Karpas-422 (cell line): ENCODE measurements at places on chromosomes 6 and 20.

DNA sequence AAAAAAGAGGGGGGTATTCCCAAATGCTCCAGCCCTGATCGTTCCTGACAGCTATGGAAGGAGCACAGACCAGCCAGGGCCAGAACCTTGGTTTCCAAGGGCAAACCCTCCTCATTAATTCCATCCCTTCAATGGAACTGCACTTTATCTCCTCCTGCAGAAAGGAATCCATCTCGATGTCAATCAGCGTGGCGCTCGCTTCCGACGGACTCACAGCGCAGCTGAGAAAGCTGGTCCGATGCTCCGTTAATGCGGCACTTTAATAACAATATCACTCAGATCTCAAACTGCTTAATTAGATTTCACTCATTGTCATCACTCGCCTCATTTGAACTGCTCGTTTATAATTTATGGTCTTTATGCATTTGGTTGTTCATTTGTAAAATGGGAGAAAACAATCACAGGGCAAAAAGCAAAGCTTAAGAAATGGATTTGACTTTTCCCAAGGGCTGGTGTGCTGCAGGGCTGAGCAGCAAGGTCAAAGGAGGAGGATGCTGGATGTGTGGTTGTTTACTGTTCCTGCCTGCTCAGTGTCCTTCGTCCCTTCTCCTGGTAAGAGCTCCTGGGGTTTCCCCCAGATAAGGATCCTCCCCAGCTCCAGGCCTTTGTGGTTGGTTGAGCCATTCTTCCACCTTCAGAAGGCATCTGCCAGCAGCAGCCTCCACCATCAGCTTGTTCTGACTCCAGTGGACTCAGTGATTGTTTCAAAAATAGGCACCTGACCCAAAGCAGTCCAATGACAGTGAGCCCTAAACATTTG is 152.7 kb downstream of the ANKRD60 start:
- H3K27ac ChIP-seq: no peak overlapping the region
- no peaks in the 10 kb centered on the region for H3K36me3 ChIP-seq
- 0 out of 2 replicates have a peak, but pooled peaks cover 5% of the 10 kb centered on the region for H3K27me3 ChIP-seq
- no peak overlapping the region for H3K4me3 ChIP-seq

DNA sequence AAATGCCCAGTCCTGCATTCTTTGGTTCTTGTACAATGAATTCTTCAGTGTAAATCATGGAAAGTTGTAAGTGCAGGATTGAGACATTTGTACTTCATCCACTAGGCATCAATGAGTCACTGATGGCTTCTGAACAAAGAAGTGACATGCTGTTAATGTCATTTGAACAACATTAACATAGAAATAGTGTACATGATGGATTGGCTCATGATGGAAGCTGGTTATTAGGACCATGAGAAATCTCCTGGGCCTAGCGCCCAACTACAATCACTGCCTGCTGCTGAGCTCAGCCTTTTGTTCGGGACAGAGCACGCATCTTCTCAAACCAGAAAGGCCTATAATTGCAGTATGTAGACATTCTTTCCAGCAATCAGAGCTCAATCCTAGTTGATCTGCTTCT is 316.8 kb upstream of the TSHZ2 start:
- DNase-seq: no peak
- no peaks in the 10 kb centered on the region for H3K27me3 ChIP-seq
- H3K36me3 ChIP-seq: no peaks in the 10 kb centered on the region
- H3K4me3 ChIP-seq: no peak overlapping the region

- H3K27ac ChIP-seq: no peak overlapping the region
- H3K4me3 ChIP-seq: no peak overlapping the region
- no peaks in the 10 kb centered on the region; the same call in 1 of the 2 replicates for H3K27me3 ChIP-seq
- H3K36me3 ChIP-seq: no peaks in the 10 kb centered on the region
- no peaks in the 10 kb centered on the region for H3K4me1 ChIP-seq
Observed at GRCh38 chr6:11552442-11552841, 14.9 kb downstream of the TMEM170B start.

- no peak for DNase-seq
- H3K36me3 ChIP-seq: no peaks in the 10 kb centered on the region
- no peak overlapping the region for H3K27ac ChIP-seq
- H3K27me3 ChIP-seq: no peaks in the 10 kb centered on the region
Observed at GRCh38 chr20:37566590-37567330, 39.1 kb upstream of the BLCAP start.

DNA sequence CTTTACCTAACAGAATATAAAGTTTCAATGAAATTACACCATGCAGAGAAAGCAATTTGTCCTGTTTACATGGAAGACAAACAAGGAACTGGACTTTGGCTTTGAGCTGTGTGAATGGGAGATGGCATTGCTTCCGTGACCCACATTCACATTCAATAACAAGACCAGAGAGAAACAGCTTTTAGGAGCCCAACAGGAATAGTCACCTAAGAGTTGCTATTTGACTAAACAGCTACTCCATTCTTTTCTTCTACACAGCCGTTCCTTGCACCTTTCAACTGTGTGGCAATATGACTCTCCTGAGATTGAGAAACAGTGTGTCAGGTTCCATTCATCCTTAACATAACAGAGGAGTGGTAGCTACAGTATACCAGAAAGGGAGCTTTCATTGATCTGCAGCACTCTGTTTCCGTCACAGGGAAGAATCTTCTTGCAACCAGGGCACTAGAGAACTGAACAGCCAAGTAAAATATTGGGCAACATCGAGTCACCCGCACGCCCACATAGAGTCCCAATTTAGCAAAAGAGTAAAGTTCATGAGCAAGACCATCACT is 355.1 kb downstream of the HAO1 start:
- H3K27me3 ChIP-seq: no peaks in the 10 kb centered on the region
- DNase-seq: no peak
- H3K4me1 ChIP-seq: no peaks in the 10 kb centered on the region
- H3K27ac ChIP-seq: no peak overlapping the region

- H3K36me3 ChIP-seq: no peaks in the 10 kb centered on the region
- H3K4me3 ChIP-seq: no peak overlapping the region
- DNase-seq: no peak
- H3K27me3 ChIP-seq: no peaks in the 10 kb centered on the region
- no peak overlapping the region for H3K27ac ChIP-seq
Observed at GRCh38 chr6:90695316-90695715, 108.4 kb upstream of the MAP3K7 start.

DNA sequence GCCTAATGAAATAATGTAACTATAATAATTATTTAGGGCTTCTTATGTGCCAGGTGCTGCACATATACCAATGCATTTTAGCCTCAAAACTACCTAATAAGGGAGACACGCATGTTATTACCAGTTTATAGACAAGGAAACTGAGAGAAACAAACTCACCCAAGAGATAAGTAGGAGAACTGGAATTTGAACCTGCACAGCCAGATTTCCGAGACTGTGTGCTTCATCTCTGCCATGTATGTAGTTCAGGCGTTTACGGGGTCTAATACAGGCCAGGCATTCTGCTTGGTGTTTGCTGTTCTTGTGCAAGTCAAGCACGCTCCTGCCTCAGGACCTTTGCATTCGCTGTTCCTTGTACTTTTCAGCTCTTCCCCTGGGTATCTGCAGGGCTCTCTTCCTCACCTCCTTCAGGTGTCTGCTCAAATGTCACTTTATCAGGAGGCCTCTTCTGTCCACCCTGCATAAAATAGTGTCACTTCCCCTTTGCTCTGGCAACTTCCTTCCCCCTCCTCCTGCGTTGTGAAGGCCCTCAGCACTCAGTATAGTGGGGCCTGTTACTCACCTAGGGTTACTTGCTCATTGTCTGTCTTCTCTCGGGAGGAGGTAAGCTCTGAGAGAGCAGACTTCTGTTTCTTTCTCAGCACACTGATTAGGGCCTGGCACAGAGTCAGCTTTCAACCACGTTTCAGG is 6.1 kb upstream of the NSFL1C start:
- no peaks in the 10 kb centered on the region for H3K27me3 ChIP-seq
- DNase-seq: peak; percentile 62
- no peaks in the 10 kb centered on the region for H3K36me3 ChIP-seq
- peaks cover 7% of the 10 kb centered on the region for H3K4me1 ChIP-seq
- no peak overlapping the region for H3K4me3 ChIP-seq
- no peak overlapping the region for H3K27ac ChIP-seq

- peaks cover 6% of the 10 kb centered on the region for H3K4me1 ChIP-seq
- H3K27me3 ChIP-seq: no peaks in the 10 kb centered on the region
- H3K36me3 ChIP-seq: peaks cover 53% of the 10 kb centered on the region
- DNase-seq: no peak
- H3K4me3 ChIP-seq: no peak overlapping the region
Observed at GRCh38 chr6:152207915-152208714, 400.6 kb downstream of the ESR1 start.

GRCh38 chr6:138891255-138891986 is 95.5 kb downstream of the ECT2L start:
- H3K27ac ChIP-seq: no peak overlapping the region
- no peak overlapping the region for H3K4me3 ChIP-seq
- no peaks in the 10 kb centered on the region for H3K36me3 ChIP-seq
- H3K4me1 ChIP-seq: no peaks in the 10 kb centered on the region
- no peaks in the 10 kb centered on the region for H3K27me3 ChIP-seq
- no peak for DNase-seq

DNA sequence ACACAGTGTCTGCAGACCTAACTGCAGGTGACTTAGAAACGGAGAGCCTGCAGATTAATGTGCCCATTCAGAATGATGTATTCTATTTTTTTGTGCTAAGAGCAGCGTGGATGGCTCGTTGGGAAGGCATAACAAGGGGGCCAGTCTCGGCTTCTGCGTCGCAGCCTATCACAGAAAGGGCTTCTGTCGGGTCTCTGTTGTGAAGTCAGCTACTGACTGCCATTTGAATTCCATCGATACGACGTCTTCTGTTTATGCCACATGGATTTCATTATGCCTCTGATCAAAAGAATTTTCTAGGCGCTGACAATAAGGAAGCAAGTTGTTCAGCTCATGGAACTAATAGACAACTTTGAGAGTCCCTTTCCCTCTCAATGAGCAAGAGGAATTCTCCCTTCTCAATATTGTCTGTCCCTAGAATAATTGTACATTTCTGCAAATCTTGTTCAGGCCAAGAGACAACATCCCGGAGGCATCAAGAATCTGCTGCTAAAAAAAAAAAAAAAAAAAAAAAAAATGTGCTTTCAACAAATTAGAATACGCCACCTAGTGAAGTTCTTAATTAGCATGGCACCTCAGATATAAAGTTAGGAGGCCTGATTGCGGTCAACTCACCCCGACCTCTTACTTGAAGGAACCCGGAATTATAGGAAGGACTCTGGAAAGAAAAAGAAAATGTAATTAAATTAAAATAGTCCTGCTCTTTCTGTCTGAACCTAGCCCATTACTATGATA is 223.9 kb downstream of the TSHZ2 start:
- no peaks in the 10 kb centered on the region for H3K27me3 ChIP-seq
- no peak overlapping the region for H3K27ac ChIP-seq
- H3K4me3 ChIP-seq: no peak overlapping the region
- peak; percentile 43 for DNase-seq
- no peaks in the 10 kb centered on the region for H3K36me3 ChIP-seq
- H3K4me1 ChIP-seq: no peaks in the 10 kb centered on the region

GRCh38 chr6:27251112-27251605 is 3.7 kb downstream of the PRSS16 start:
- DNase-seq: peak; percentile 77
- no peaks in the 10 kb centered on the region for H3K36me3 ChIP-seq
- H3K4me1 ChIP-seq: peaks cover 4% of the 10 kb centered on the region
- no peak overlapping the region for H3K27ac ChIP-seq

GRCh38 chr20:37907677-37908401 is 4.9 kb downstream of the VSTM2L start:
- no peak overlapping the region for H3K27ac ChIP-seq
- peaks cover 10% of the 10 kb centered on the region for H3K4me1 ChIP-seq
- no peak overlapping the region for H3K4me3 ChIP-seq

DNA sequence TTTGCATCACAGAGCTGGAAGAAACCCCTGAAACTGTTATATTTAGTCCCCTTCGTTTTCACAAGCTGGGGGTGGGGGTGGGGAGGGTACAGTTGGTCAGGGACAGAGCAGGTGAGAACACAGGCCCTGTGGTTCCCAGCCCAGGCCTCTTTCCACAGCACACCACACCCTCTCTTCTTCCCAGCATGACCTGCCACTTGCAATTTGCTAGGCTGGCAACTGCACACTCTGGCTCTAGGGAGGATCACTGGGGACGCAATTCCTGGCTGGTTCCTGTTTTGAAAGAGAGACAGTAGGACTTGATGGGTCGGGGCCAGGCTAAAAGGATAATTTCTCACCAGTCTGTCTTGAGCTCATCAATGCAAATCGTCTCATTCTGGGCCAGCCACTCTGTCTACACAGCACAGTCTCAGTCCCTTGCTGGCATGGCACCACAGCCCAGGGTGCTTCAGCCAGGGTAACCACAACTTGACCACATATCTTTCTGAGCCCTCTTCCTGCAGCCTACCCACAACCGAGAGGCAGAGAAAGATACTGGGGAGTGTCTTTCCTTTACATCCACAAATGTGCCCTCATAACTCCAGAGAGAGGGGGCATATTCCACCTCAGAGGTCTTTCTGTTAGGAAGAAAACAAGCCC is 41.7 kb upstream of the EMILIN3 start:
- peaks cover 13% of the 10 kb centered on the region for H3K4me1 ChIP-seq
- DNase-seq: no peak
- H3K36me3 ChIP-seq: peaks cover 5% of the 10 kb centered on the region; the same call in 1 of the 2 replicates
- no peak overlapping the region for H3K27ac ChIP-seq
- H3K4me3 ChIP-seq: no peak overlapping the region
- no peaks in the 10 kb centered on the region for H3K27me3 ChIP-seq

DNA sequence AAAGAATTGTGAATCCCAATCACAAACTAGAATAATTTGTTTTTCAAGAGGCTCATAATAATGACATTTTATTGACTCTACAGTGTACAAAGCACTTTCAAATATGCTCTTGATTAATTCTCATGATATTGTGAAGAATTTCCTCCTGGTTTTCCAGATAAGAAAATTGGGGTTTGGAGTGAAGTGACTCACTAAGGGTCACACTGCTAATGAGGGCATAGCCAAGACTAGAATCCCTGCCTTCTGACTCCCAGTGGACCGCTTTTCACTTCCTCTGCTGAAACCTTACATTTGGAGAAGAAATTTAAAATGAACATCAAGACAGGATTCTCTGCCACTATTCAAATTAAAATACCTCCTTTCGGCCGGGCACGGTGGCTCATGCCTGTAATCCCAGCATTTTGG is 38.3 kb upstream of the LTV1 start:
- DNase-seq: no peak
- no peak overlapping the region for H3K27ac ChIP-seq
- no peaks in the 10 kb centered on the region for H3K36me3 ChIP-seq

DNA sequence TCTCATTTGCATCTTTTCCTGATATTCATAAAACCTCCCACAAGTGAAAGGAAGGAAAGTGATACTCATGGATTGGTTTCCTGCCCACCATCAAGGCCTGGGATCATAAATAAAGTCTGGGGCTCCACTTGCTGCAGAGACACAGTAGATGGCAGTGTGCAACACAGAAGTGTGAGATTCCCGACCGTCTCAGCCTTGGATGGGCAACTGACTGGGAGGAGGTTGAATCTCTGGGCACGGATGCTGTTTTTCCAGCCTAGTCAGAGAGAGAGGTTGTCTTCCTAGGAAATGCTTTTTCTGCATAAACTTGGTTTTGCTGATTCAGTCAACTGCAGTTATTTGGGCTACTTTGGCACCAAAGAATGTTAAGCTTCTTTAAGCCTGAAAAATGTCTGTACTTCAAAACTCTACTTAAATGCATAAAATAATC is 9.9 kb upstream of the RFPL4B start:
- no peak overlapping the region for H3K27ac ChIP-seq
- H3K4me3 ChIP-seq: no peak overlapping the region
- H3K36me3 ChIP-seq: no peaks in the 10 kb centered on the region
- no peaks in the 10 kb centered on the region for H3K4me1 ChIP-seq
- DNase-seq: no peak

- H3K36me3 ChIP-seq: peaks cover 12% of the 10 kb centered on the region; the same call in 1 of the 2 replicates
- H3K27me3 ChIP-seq: no peaks in the 10 kb centered on the region
- H3K4me3 ChIP-seq: no peak overlapping the region
- H3K27ac ChIP-seq: no peak overlapping the region
- DNase-seq: no peak
Observed at GRCh38 chr20:58399926-58400325, 10.9 kb downstream of the VAPB start.
